Cardiac septum (tissue), 1 donor: ENCODE measurements at places on chromosomes 6 and 20.

DNA sequence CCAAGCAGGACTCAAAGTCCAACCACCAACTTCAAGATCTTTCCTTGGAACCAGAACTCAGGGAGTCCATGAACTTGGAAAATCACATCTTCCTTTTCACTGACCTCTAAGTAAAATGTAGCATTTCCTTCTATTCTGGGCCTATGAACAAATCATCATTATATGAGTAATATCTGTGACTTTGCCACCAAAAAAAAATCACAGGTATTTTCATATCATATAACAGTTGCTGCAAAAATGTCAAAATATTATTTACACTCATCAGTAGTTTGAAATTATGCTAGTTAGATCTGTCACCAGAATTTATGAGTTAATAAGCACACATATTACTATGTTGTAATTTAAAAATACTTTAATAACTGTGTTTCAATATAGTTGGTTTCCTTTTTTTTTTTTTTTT, 27.3 kb upstream of the TLDC2 start:
- no peak for DNase-seq

DNA sequence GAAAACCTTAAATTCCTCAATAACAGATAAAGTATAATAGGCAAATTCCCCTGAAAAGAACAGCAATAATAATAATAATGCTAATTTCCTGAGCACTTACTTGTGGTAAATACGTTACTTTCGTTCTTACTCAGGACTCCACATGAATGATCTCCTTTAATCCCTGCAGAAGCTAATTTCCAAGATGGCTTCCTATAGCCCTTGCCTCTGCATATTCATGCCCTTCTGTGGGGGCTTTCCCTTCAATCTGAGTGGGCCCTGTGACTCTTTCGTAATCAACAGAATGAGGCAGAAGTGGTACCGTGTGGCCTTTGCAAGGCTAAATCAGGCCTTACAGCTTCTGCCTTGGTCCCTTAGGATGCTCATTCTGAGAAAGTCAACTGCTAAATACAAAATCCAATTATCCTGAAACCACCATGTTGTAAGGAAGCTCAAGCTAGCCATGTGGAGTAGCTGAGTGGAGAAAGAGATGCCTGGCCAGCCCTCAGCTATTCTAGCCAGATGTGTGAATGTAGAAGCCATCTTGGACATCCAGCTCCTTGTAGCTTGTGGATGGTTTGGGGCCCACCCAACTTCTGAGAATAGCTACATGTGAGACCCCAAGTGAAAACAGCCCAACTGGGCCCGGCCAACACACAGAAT, 50.5 kb downstream of the MCUR1 start:
- DNase-seq, result peak; percentile 19

DNA sequence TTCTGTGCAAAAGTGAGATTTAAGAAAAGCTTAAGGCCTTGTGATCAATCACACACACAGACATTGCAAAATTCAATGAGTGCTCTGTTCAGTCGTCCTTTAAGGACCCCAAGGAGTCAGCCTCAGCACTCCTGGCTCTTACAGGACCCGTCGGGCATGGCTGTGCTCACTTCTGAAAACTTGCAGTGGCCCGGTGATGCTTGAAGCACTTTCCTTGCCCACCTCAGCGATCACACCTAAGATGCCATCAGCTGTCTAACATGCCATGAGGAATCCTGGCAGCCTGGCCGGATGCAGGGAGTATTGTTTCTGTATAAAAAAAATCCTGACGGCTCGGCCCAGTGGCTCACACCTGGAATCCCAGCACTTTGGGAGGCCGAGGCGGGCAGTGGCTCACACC, 101.4 kb upstream of the LAMP5 start:
- no peak for DNase-seq

DNA sequence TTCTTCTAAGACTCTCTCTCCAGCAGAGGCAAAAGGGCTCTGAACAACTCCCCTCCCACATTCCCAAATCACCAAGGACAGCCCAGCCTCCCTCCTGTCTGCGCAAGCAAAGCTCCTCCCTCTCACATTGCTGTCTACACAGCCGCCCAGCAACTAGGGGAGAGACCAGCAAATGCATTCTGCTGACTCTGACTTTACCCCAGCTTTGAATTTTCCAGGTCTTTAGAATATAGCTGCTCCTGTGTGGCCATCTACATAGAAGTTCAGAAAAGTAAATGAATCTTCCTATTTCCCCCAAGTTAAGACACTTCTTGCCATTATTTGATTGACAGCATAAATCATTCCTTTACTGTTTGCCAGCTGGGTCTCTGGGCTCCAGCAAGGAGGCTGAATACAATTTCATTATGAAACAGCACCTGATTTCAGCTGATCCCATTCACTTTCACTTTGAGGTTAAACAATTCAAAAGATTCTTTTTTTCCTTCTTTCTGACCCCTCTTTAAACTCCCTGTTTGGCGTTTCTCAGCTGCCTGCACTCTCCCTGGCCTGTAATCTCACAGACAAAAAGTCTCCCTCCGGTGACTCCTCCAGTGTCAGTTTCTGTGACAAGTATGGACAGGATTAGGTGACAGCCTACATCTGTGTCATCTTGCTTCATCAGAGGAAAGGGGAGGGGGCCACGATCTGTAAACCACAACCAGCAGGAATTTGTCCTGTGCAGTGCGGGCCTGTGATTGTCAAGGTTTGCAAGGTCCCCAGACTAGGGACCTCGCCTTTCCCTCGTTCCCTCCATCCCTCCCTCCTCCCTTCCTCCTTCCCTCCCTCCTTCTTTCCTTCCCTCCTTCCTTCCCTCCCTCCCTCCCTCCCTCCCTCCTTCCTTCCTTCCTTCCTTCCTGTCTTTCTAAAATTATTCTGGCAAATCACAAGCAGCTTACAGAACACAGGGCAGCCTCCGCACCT, 205.6 kb upstream of the RIN2 start:
- DNase-seq, result no peak

GRCh38 chr20:50560867-50561266, 50.7 kb downstream of the PTPN1 start:
- no peak for DNase-seq

- no peak for DNase-seq
Observed at GRCh38 chr6:83920017-83920416, 60.5 kb downstream of the CYB5R4 start.

DNA sequence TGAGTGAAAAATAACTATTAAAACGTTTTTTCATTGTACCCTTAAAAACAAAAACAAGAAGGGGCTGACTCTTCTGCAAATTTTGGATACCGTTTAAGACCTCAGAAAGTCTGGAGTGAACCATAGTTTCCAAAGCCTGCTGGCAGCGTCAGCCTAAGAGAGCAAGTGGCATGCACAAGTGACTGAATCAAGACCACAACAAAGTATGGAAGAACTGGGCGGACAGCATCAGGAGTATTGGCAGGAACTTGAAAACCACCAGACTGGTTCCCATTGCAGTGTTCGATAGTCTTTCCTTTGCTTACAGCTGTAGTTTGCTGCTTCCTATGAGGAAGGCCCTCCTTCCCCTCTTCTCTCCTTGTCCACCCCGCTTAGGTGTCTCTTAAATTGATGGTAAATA, 33.7 kb upstream of the MYLIP start:
- no peak for DNase-seq

DNA sequence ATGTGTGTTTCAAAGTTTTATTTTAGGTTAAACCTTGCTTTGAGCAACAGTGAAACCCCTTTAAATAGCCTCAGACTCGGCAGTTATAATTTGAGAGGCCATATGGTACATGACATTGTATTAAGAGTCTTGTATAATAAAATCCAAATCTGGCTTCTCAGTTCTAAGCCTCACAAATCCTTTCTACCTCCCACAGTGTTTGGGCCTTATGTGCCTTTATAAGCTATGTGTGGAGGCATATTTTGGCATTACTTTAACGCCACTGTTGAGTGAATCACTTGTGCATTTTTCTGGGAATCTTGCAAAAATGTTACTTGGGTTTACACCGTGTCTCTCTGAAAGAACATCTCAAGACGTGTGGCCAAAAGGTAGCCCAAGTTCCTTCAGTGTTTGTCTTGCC, 152.4 kb downstream of the COL9A1 start:
- DNase-seq, result no peak

DNA sequence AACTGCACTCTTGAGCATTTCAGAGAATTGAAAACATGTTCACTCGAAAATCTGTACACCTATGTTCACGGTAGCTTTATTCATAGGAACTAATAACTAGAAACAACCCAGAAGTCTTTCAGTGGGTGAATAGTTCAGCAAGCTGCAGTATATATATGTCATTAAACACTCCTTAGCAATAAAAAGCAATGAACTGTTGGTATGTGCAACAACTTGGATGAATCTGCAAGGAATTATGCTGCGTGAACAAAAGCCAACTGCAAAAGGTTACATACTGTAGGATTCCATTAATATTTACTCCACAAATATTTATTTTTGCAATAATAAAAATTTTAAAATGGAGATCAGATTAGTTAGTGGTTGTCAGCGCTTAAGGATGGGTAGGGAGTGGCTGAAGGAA, 22.1 kb upstream of the FKBP1A start:
- DNase-seq, result no peak

- no peak for DNase-seq
Observed at GRCh38 chr6:162238675-162239074, 488.9 kb downstream of the PRKN start.

GRCh38 chr6:166304106-166304505, 4.1 kb downstream of the PRR18 start:
- DNase-seq, result no peak

DNA sequence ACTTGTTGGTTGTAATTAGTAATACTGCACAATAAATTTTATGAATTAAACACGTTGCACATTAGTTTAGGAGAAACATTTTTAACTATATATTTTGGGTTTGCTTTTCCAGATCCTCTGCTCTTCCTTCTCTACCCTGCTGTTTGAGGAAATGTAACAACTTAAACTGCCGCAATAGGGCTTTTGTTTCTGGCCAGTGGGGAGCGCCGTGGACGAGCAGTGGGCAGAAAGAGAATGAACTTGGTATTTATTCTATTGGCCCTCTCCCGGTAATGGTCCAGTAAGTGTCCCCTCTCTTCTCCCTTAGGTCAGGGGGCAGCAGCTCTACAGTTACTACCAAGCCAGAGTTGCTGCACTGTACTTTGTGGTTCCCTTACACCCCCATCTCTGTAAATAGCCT, 35.2 kb upstream of the EPHA7 start:
- DNase-seq, result no peak

- no peak for DNase-seq
Observed at GRCh38 chr6:7016226-7016625, 91.5 kb upstream of the RREB1 start.

DNA sequence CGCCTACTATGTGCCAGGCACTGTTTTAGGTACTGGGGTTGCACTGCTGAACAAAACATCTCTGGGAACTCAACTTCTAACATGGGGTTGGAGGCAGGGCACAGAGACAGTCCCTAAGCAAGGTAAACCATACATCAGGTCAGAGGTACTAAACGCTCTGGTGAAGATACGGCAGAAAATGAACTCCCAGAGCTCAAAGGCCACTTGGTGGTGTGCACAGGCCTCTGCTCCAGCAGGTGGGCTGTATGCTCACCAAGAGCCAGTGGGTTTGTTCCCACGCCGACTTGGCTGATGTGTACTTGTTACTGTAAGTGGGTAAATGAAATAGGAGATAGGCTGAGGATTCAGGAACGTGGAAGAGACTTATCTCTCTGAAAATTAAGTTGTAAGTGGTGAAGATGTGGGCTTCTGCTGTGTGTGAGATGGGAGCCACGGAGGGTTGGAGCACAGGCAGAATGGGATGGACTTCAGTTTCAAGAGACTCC, 133.4 kb downstream of the PREX1 start:
- DNase-seq, result no peak

- DNase-seq, result no peak
Observed at GRCh38 chr6:123830120-123830519, 26.5 kb downstream of the NKAIN2 start.

- no peak for DNase-seq
Observed at GRCh38 chr6:1744543-1744942, 134.8 kb downstream of the FOXC1 start.

DNA sequence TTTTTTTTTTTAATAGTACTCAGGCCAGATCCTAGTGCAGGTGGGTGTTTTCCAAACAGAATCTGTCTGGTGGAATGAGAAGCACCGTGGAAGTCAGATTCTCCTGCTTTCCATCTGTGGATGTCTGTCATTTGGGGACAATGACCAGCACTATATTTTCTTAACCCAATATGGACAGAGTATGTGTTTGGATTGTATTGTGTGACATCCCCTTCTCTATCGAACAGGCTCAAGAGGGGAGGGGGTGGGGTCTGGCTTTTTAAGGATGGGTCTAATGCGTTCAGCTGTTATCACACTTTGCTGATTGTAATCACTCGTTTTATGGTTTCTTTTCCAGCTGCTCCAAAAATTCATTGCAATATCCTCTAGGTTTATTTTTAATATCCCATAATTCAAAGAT, 197.5 kb upstream of the CEP162 start:
- DNase-seq, result no peak

DNA sequence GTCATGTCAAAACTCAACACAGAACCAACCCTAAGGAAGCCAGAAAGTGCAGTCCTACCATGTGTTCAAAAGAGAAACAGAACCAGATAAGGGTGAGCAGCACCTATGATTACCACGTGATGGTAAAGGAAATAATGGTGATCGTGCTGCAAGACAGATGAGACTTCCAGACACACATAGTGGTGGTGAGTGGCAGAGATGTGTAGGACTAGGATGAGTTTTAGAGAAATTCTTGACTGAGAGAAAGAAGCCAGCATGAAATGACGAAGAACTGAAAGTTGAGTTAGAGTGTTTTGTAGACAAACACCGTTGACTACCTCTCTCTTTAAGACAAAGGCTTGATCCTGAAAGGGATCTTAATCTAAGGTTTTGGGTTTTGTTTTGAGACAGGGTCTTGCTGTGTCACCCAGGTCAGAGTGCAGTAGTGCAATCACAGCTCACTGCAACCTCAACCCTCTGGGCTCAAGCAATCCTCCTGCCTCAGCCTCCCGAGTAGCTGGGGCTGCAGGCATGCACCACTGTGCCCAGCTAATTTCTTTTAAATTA, 10.6 kb upstream of the BTBD9 start:
- DNase-seq, result no peak

DNA sequence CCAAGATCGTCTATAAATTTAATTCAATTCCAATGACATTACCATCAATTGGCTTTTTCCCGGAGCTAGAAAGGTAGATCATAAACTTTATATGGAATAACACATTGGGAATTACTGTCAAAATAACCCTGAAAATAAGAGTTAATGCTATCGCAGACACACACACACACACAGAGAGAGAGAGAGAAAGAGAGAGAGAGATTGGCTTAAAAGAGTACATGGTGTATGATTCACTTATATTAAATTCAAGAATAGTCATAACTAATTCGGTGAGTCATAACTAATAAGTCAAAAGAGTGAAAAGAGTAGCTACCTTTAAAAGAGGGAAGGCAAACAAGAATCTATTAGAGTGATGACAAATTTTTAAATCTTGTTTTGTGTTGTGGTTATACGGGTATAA, 425.5 kb downstream of the TBC1D32 start:
- DNase-seq, result no peak
